ENCODE measurements at places on chromosomes 16 and 17.

- peak; percentile 43 for DNase-seq
These were observed 217.3 kb downstream of the RBFOX3 start for GRCh38 chr17:79393358-79394052.

DNA sequence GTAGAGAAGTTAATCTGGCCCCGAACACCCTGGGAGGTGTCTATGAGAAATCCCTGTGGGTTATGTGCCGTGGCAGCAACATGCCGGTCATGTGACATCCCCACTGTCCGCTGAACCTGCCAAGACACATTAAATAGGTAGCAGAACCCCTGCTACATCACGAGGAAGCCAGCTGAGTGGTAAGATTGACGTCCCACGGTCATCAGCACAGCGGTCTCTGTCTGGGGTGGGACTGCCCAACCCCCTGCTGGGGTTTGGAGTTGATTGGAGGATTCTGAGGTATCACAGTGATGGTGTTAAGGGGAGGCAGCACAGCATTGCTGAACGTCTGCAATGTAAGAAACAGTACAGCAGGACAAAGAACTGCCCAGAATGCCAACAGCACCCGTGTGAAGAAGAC, 2.0 kb downstream of the TMED6 start:
- no peak for DNase-seq

DNA sequence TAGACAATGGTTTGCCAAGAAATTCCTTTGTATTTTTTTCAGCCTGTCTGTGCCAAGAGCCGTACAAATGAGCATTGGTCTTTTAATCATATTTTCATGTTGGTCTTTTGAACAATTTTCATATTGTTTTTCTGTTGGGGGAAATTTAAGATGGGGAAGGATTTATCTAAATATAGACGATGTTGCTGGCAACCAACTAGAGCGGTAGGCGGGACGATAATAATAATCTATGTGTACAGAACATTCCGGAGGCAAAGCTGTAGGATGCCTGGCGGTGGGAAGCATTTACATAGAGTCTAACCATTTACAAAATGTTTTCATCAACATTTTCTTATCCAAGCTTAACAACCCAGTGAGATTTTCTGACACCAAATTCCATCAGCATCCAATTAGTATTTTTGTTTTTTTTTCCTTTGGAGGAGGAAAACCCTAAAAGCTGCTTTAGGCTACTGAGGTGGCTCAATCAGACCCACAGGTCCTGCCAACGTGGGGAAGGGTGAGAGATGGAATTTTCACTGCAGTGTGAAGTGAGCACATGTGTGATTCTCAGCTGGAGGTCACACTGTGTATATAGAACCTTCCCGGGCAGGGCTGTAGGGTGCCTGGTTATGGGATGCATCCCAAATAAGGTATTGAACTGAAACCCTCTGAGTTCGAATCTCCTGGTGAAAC, 11.7 kb upstream of the SEC14L1 start:
- no peak for DNase-seq

DNA sequence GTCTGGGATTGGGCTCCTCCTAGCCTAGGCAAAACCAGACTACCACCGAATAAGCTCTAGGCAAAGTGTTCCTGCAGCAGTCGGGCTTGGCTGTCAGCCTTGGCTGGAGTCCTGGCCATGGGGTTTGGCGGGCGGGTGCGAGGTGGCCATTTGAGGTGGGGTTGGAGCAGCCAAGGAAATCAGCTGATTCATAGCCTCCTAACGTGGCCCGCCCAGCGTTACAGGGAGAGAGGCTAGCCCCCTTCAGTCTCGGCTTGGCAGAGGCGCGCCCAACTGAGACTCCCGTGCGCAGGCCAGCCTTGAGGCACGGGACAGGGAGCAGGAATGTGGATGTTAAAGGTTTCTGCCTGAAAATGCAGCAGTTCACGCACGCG, 1.9 kb downstream of the PMP22 start:
- no peak for DNase-seq

Data from activated CD8-positive, alpha-beta memory T cell treated with anti-CD3 and anti-CD28 coated beads for 1 hour (primary cell).